ENCODE measurements at places on chromosomes 2 and 18.

DNA sequence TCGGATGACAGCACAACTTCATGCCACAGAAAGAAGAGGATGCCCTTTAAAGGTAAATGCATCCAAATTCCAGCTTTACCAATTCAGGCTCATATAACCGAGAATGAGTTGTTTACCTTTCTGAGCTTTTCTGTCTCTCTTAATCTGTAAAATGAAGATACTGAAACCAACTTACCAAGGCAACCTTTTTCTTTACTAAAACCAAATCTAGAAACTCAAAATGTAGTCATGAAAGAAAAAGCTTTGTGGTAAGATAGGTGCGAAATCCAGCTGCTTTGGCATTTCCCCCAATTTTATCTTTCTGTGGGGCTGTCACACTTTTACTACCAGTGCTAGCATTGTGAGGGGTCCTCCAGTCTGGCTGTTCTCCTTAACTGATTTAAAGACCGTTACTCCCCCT lies 240.4 kb downstream of the IKZF2 start:
- DNase-seq = no peak

DNA sequence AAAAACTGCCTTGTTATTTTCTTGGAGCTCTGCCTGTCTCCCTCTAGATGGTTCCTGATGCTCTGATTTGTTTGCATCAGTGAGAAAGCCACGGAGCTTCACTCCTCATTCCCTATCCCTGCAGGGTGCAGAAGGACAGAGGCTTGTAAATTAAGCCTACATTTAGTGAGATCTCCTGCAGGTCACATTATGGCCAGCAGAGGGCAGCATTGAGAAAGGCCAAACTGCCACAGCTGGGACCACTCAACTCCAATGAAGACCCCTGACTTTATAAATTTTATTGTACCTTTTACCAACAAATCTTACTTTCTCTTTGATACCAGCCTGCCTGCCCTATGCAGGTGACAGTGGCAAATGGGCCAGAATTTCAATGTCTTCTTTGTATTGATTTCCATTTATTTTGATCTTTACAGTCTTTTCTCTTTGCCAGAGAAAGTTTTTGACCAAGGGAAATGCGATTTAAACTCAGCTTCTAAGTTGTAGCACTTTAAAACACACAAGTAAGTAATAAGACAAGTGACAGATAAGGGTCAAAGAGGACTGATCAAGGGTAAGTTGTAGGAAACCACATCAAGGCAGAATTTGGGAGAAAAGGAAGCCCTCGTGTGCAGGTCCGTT lies 1029.1 kb upstream of the KLHL29 start:
- peak; percentile 16 for DNase-seq

DNA sequence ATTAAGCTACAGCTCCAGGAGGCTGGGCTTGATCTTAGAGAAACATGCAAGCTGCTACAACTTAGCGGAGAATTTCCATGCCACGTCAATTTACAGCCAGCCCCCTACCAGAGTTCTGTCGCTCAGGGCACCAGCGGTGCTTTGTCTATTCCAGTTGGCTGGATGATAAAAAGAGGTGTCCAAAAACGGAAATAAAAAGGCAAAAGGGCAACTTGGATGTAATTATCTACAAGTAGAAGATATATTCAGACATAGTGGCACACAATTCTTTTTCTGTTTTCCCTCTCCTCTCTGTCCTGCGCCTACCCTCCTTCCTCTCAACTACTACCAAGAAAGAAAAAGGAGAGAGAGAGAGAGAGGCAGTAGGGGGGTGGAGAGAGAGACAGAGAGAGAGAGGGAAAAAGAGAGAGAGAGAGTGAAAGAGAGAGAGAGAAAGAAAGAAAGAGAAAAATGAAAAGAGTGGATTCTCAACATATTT lies 363 bp upstream of the RFTN2 start:
- DNase-seq = peak; percentile 82

GRCh38 chr2:163768881-163769695 lies 33.3 kb upstream of the FIGN start:
- DNase-seq = no peak

GRCh38 chr2:111632661-111633060 lies 251.3 kb downstream of the ANAPC1 start:
- DNase-seq = no peak

DNA sequence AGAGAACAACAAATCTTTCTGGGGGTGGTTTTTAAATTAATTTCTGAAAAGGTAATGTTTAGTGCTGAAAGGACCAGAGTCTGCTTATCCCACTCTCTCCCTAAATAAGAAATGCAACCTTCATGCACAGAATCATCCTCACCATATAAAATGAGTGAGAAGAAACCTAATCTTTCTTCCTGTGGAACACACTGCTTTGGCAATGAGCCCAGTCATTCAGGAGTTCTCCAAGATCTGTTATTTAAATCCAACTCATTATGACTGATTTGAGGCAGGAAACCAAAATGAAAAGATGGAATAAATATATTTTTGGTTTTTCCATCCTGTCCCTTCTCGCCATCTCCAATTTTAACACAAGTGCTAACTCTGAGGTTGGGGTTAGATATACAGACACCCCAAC lies 228.3 kb downstream of the SRBD1 start:
- peak; percentile 54 for DNase-seq

DNA sequence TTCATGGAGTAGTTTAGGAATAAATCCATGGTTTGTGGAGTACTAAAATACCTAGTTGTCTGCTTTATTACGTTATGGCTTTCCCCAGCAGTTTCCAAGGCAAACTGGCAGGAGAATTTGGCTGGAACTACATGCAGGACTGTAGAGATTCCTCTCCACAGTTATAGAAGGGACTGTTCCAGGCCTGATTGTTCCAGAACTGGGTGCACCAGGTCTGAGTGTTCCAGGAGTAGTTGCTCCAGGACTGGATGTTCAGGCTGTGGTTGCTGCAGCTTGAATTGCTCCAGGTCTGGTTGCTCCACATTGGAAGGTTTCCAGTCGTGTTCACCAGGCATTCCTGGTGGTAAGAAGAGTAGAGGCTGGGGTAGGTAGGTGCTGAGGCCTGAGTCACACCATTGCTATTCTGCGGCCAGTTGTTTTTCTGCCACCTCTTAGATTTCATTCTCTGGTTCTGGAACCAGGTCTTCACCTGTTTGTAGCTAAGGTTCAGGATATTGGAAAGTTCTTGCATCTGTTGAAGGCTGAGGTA lies 28.1 kb downstream of the SGPP2 start:
- no peak for DNase-seq
